PC-3 (cell line): ENCODE measurements at places on chromosomes 4 and X. TPM values are rescaled to one million over a fixed set of nuclear protein-coding genes. Genes with fewer than 3 reads are reported as not detected.

DNA sequence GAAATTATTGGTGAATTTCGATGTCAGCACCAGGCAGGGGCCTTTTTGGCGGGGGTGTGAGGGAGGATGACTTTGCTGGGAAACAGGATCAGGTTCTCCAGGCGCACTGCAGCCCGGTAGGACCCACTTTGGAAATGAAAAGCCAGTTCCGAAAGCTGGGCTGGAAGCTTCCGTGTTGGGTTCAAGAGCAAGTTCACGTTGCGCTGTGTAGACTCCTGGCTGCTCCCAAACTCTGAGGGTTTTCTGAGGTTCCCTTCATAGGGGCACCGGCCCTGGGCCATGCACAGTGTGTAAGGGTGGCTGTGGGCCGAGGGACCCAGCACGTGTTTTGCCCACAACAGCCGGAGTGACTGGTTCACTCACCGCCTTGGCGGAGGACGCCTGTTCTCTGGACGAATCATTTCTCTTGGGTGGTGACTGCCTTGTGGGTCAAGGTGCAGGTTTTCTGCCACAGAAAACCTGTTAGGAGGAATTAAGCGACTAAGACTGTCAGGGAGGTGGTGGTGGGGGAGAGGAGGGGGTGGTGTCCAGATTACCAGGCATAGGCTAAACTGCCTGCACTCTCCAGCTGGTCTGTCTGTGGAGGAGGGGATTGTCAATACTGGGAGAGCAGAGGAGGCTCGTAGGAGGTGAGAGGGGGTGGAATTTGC, 8.0 kb downstream of the SHOX start:
- no peak for DNase-seq

DNA sequence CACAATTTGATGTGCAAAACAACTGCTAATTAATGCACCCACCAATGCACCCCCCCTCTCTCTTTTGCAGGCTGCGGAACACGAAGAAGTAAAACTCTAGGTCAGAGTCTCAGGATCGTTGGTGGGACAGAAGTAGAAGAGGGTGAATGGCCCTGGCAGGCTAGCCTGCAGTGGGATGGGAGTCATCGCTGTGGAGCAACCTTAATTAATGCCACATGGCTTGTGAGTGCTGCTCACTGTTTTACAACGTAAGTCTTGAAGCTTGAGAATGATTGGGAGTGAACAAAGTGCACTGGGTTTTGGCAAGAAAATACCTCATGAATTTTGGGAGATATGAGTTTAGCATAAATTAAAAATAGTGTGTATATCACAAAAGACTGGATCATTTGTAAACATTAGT, 28.9 kb downstream of the TMPRSS11E start:
- no peak for DNase-seq

- peak; percentile 38 for DNase-seq
Measured at GRCh38 chr4:176791591-176792325, 964 bp downstream of the VEGFC start.

DNA sequence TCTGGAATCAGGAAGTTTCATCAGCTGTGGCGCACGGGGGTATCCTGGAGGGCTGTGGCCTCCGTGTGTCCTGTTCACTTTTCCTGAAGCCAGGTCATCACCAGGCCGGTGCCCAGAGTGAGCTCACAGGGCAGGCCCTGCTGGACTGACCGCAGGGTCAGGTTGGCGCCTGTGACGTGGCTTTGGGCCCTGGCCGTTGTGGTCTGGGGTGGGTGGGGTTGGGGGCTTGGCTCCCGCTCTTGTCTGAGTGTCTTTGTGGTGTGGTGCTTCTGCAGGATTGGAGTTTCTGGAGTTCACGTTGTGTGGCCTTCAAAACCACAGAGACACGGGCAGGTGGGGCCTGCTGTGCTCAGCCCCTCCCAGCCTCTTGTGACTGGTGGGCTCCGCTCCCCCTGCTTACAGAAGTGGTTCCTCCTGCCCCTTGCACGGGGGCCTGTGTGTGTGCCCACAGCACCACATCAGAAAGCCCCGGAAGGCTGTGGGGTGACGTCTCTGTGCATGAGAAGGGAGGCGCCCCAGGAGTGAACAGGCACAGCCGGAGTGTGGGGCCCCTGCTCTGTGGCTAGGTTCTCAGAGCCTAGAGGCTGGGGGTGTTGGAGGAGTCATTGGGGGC, 9.5 kb downstream of the RGS12 start:
- DNase-seq: no peak

- no peak for DNase-seq
Measured at GRCh38 chrX:103730796-103731493, 20.2 kb downstream of the TMEM31 start.

Gene SHROOM2
- total RNA-seq: 6.5 and 8.6 TPM in 2 replicates
